Stimulated activated CD8-positive, alpha-beta memory T cell treated with anti-CD3 and anti-CD28 coated beads, Interleukin-15, amount 100 ng/mL, for 24 hours (primary cell): ENCODE measurements at places on chromosomes 7 and 10.
A peak's percentile ranks its signal among the peaks of the same experiment; 100 is the strongest.

DNA sequence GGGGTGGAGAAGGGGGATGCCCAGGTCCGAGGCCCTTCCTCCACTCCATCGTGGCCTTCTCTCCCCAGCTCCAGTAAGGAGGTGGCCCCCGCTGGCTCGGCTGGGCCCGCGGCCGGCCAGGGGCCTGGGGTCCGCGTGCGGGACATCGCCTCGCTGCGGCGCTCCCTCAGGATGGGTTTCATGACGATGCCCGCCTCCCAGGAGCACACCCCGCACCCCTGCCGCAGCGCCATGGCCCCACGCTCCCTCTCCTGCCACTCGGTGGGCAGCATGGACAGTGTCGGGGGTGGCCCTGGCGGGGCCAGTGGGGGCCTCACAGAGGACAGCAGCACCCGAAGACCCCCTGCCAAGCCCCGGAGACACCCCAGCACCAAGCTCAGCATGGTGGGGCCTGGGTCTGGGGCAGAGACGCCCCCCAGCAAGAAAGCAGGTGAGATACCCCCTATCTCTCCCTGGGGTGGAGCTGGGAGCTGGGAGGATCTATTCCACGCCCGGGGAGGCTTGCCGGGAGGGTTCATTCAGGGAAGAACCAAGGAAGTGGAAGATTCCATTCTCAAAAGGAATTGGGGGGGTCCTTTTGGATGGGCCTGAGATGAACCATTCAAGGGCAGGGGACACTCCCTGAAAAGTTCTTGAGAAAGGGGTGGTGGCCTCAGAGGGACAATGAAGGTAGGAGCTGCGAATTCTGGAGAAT is 3.2 kb downstream of the NYAP1 start:
- no peak for DNase-seq

DNA sequence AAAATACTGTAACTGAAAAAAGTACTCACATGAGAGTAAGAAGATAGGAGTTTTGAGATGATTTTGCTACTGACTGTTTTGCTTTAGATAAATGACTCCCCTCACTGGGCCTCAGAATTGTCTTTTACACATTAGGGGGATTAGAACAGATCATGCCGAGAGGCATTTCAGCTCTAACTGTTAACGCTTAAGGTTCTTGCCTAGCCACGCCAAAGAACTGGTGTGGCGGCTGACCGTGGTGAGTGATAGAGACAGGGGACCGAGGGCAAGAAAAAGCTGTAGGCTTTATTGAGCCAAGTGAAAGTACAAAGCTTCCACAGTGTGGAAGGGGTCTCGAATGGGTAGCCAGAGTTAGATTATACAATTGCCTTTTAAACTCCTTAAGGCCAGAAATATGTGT is 368.5 kb upstream of the MYO3A start:
- DNase-seq = no peak

DNA sequence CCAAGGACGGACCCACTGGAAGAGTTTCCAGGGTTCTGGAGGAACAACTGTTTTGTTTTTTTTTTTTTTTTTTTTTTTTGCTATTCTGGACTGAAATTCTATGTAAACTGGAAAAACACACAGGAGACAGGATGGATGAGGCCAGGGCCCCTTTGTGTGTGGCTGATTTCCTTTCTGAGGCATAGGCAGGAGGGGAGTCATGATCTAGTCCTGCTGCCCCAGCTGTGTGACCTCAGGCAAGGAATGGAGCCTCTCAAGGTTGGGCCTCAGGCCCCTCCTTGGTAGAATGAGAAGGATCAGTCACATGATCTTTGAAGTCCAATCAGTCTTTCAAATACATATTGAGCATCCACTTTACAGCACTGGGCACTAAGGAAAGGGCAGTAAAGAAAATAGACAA is 87.6 kb downstream of the SH3PXD2A start:
- no peak for DNase-seq

DNA sequence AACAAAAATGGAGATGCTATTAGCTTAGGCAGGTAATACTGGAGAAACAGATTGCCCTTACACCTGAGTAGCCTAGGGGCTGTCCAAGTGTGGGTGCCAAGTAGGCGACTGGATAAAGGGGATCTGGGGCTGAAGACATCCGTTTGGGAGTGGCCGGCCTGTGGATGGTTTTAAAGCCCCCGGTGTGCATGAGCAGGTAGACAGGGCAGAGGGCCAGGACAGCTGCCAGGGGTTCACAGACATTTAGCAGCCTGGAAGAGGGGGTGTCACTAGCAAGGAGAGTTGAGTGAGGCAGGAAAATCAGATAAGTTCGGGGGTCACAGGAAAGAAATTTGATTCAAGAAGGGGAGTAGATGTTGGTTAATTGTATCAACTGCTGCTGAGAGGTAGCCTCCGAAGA is 1.5 kb upstream of the OPALIN start:
- no peak for DNase-seq

DNA sequence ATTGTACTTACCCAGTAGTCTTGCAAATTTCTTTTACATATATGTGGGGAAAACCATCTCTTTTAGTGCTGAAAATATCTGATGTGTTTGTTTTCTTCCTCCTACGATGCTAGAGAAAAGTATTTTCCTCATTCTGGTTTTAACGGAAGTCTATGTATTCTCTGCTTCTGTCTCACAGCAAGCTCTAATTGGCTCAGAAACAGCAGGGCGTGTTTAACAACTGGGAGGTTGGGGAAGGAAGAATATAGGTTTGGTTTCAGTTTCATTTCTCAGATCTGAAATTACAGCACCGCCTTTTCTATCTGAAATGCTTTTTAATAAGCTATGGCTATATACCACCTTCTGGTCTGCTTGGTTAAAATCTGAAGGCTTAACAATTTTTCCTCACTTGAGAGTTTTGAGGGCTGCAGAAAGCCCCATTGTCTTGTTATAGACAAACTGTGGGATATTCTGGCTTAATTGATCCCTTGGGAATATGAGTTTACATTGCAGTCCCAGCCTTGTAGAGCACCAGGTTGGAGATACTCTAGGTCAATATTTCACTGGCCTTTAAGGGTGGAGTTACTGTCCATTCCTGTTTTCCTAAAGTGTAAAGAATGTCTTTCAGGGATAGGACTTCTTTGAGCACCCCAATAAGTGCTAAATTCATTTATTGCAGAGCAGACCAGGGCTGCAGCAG is at the start of gene SAMD9:
Gene SAMD9, minus strand, starts transcription at position 128 of the 679 bp plus-strand sequence. CDS start 11,882 bp downstream, outside the sequence.
- no peak for DNase-seq

- no peak for DNase-seq
These were observed 18.2 kb downstream of the CALML5 start for GRCh38 chr10:5481121-5481520.

- peak; percentile 20 for DNase-seq
These were observed 899 bp downstream of the PUS7 start for GRCh38 chr7:105521027-105521716.

DNA sequence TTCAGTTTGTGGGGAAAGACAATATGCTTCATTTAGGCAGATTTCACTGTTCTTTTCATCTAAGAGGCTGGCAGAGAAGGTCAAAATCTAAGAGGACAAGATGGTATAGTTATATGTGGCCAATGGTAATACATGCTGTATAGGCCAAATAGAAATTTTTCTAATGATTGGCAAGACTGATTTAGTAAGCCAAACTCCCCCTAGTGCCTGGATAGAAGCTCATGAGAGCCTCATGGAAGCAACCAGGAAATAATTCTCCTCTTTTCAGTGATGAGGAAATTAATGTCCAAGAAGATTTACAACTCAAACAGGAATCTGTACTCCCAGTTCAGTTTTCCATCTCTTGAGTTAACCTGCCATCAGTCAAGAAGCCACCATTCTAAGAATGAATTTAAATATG is 253.6 kb upstream of the PHF14 start:
- DNase-seq = no peak

GRCh38 chr7:140403878-140404564 is at the start of gene RAB19:
Gene RAB19, plus strand, starts transcription at chr7:140404058. Its CDS starts 3,589 bp downstream, at chr7:140407647.
- DNase-seq = no peak

DNA sequence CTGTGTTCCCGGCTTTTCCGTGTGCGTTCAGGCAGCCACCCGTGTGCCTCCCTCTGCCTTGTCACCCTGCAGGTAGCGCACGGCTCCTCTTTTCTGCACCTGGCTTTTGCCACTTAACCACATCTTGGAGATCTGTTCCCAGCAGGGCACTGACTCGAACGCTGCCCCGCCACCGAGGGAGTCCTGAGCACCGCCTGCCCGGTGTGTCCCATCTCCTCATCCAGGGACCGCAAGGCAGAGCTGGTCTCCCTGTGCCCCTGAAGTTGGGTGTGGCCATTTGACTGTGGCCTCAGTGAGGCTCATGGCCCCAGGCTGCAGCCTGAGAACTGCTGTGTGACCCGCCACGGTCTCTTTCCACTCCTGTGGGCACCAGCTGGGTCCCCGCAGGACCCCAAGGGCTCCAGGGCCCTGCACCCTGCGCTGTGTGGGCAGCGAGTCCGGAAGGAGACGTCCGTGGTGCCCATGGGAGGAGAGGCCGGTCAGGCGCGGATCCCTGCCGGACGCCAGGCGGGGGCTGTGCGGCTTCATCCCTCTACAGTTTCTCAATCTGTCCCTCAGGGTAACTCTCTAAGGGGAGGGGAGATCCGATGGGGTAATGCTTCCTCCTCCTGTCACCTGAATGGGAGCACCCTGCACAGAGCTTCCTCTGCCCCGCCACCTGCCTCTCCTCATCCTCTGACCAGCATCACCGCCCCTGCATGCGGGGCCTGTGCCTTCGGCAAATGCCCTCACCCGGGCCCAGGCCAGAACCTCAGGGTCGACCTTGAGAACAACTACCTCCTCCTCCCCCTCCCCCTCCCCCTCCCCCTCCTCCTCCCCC is 1.8 kb upstream of the INTS1 start:
- DNase-seq = no peak

- DNase-seq = no peak
These were observed 12.9 kb upstream of the DENND2A start for GRCh38 chr7:140653319-140654108.

- no peak for DNase-seq
These were observed 13.1 kb downstream of the SDHAF3 start for GRCh38 chr7:97130417-97131139.

GRCh38 chr10:82924711-82925110 is 1049.7 kb downstream of the NRG3 start:
- no peak for DNase-seq

GRCh38 chr7:100034871-100035510 is 14.6 kb upstream of the ZSCAN21 start:
- DNase-seq = no peak

GRCh38 chr7:45982907-45983719 is 62.0 kb upstream of the IGFBP3 start:
- no peak for DNase-seq

DNA sequence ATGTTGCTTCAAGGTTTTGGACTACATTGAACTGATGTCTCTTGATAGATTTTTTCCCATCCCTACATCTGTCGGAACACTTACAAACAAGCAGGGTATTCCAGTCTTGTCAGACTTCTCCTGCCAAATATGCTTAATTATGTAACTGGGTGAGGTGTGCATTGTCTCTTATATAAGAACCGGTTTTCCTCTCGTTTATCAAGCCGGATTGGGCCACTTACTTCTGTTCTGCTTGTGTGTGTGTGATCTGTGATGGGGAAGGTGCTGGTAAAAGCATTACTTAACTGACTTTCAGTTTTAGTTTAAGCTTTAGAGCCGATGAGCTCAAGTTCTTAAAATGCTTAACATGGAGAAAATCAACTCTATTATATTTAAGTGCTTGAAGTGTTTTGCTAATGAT is 57.9 kb downstream of the OTUD1 start:
- no peak for DNase-seq

DNA sequence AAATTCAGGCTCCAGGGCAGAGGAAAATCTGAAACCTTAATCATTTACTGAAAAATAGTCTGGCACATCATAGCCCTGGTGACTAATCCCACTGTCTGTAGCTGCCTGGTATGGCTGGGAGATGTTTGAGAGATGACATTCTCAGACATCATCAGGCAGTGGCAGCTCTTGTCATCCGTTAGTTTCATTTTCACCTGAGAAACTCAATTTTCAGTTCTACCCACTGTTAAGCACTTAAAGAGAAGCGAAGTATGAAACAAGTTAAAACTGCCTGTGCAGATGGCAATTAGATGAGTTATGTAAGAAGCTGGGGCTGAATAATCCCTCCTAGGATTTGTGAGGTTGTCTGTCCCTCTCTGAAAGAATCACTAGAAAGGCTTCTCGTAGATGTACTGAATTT is 150.2 kb downstream of the NSUN6 start:
- no peak for DNase-seq

- no peak for DNase-seq
These were observed 306.9 kb downstream of the ELMO1 start for GRCh38 chr7:37141742-37142141.

GRCh38 chr7:117582219-117582704 is 102.4 kb downstream of the CFTR start:
- no peak for DNase-seq

DNA sequence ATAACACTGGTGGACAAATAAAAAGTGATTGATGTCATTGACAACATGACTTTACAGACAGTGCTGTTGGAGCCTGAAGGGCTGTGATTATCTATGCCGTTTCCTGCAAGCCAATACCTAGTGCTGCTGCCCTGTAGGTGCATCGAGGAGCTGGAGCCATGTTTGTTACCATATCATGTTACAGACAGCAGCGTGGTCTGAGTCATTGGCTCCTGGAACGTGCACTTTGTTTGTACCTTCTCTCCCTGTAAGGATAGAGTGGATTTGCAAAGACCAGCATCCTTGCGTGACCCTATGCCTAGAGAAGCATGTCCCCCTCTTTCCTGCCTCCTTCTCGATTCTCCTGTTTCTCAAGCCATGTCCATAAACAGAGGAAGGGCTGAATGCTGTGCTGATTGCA is 597.2 kb downstream of the TYW1 start:
- no peak for DNase-seq

- no peak for DNase-seq
These were observed 787 bp downstream of the MAGI2 start for GRCh38 chr7:79452495-79453265.

- no peak for DNase-seq
These were observed 69.1 kb downstream of the KMT2C start for GRCh38 chr7:152366662-152367061.

DNA sequence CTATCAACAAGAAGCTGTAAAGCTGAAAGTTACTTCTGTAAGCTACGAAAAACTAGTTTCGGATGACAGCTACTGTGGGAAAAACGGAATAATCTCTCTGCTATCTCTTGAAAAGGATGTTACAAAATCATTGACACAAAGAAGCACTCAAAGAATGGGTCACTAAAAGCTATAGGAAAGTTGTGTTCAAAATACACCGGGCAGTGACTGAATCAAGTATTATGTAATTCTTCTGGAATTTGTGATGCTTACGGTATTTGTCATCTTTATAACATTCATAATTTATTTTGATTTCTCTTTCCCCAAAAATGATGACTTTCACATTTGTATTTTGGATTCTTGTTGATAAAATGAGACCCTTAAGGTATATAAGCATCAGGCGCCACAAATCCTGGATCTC is 112.1 kb upstream of the KLF6 start:
- DNase-seq = no peak

GRCh38 chr7:142420554-142421362 is 162.9 kb upstream of the PRSS58 start:
- DNase-seq = no peak

DNA sequence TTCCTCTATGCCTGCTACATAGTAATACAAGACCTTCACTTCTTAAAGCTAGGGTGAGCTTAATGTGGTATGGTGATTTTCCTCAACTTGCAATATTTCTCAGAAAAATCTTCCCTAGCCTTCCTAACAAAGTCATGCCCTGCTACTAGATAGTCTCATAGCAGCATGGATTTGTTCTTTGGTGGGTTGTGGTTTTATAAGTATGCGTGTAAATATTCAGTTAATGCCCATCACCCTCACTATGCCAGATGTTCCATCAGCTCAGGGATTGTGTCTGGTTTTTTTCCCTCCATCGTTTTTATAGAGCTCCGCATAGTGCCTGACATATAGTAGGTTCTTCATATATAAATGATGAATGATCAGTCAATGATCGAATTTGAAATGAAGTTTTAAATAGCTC is 182.8 kb downstream of the CREB5 start:
- no peak for DNase-seq

- no peak for DNase-seq
These were observed 28.1 kb downstream of the WDR37 start for GRCh38 chr10:1084011-1084950.
